ENCODE measurements at places on chromosomes 13 and 19.

DNA sequence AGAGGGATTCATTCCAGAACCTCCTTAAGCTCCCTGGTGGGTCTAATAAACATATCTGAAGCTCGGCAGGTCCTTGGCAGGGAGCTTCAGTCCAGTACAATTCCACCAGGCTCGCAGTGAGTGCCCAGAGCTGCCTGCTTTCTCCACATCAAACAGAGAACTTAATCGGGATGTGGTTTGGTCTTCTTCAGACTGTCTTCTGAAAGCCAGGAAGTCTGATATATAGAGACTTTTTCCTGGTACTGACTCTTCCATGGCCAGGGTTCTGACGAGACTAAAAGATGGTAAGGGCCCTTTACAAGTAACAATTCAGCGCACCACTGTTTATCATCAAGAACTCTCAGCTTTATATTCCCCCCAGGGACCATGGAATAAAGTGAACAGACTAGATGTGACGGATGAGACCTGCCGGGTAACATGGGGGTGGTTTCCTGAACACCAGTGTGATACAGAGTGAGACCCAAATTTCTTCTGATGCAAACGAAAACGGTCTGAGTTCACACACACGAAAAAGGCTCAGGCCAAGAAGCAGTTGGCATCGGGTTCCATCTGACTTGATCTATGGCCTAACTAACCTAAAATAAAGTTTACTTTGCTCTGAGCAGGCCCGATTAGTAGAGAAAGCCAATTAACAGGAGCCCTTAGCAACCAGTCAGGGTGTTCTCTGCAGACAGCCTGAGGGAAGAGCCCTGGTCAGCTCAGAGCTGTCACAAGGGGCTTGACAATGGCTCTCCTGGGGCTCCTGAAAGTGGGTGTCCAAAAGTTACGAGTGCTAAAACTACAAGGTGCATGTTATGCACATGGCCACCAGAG, 29.0 kb downstream of the RANBP3 start:
- DNase-seq: no peak

GRCh38 chr13:77219401-77219800, 107.5 kb downstream of the MYCBP2 start:
- DNase-seq: no peak

- DNase-seq: no peak
Measured at GRCh38 chr13:70960841-70961443, 852.7 kb upstream of the KLHL1 start.

- no peak for DNase-seq
Measured at GRCh38 chr13:59211606-59212005, 952.1 kb downstream of the DIAPH3 start.

GRCh38 chr13:45873491-45874325, 22.2 kb upstream of the SIAH3 start:
- DNase-seq: no peak

GRCh38 chr19:40755248-40755624, 4.2 kb downstream of the SNRPA start:
- DNase-seq: no peak

- DNase-seq: no peak
Measured at GRCh38 chr19:30566681-30567420, 194.7 kb downstream of the ZNF536 start.

DNA sequence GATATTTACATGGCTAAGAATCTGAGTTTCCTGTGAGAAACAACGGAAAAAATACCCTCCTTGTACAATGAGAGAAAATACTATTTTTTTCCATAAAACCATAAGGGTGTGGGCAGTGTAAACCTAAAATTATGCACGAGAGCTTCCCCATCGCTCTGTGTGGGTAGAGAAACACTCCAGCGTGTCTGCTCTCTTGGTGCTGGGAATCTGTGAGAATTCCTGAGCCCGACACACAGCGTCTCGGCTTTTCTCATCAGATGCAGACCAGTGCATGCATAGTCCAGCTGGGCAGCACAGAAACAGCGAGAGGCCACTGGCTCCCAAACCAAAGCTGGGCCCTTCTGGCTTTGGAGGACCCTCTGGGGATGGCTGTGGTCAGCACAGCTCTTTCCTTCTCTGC, 12.0 kb downstream of the PLPP2 start:
- no peak for DNase-seq

GRCh38 chr19:2804156-2805004, 15.3 kb upstream of the ZNF554 start:
- DNase-seq: no peak

GRCh38 chr19:48670699-48671445, 1.9 kb downstream of the NTN5 start:
- no peak for DNase-seq

GRCh38 chr13:32150239-32150638, 118.7 kb downstream of the FRY start:
- DNase-seq: no peak

DNA sequence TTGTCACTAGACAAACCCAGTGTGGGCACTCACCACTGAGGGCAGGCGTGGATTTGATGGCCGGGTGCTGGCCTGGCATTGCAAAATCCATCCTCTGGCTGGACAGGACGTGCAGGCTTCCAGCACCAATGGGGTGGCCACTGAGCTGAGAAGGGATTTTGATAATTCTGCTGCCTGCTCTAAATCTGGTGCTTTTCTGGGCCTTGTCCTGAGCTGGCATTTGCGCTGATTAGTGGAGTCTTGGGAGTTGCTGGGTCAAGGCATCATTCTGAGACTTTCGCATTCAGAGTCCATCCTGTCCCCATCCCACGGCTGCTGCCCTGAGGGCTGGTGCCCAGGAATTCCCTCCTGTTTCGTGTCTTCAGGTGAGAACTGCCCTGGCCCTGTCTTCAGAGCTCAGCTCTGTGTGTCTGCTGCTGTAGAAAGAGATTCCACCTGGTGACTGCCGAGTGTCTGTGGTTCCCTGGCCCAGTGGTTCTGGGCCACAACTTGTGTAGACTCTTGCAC, 65.9 kb upstream of the MCF2L start:
- DNase-seq: no peak

DNA sequence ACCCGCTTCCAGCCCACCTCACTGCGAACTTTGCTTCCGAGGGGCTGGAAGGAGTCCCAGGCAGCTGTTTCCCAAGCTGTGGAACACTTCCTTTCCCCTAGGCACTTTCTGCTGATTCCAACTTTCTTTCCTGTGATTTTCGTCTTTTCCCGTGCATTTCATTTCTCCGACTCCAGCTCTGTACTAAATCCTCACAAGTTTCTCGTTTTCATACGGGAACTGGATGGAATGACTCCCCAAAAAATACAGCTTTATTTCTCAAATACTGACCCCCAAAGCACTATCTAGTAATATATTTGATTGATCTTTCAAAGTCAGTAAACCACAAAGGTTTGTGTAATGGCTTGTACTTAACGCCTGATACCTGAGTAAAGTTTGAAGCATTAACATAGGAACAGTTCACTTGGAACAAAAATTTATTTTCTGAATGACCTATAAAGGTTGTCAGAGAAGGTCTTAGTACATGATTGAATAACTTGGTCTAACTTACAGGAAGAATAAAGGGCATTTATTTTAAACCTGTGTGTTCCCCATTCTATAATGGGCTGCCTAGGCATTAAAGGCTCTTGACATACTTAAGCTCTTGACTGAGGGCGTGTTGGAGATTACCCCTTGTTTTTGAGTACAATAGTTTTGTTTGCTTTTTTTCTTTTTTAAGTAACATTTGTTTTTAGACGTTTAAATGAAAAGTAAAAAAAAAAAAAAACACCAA, 1.3 kb upstream of the PCDH9 start:
- DNase-seq: no peak

- no peak for DNase-seq
Measured at GRCh38 chr19:6020166-6020882, 42.4 kb upstream of the RANBP3 start.

- no peak for DNase-seq
Measured at GRCh38 chr13:21426238-21426637, 32.9 kb downstream of the ZDHHC20 start.

DNA sequence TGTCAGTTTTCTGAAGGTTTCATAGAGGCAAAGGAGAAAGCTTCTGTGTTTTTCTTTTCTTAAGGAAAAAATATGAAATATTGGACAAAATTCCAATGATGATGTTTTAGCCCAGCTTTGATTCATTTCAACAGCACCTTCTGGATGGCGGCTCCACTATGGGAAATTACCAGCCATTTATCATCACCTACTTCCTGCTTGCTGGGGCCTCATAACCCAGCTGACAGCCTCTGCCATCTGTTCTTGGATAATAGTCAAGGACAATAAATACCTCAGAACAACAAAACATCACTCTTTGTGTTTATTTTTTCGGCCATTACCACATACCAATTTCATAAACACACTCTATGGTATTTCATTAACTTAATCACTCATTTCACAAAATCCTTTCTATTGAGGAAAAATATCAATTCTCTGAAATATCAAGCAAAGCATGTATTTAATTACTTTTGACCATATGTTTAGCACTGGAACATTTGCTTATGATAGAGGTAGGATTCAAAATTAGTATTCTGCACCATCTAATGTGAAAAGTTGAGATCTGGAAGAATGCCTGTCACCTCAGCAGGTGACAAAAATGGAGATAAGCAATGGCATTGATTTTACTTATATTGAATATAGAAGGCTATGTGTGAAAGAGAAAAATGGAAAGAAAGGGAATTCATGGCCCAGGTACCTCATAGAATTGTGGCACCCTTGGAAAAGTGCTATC, 629.7 kb downstream of the LIG4 start:
- no peak for DNase-seq

GRCh38 chr13:95535243-95535642, 17.3 kb upstream of the CLDN10 start:
- DNase-seq: no peak

- DNase-seq: no peak
Measured at GRCh38 chr19:4088975-4089374, 22.3 kb upstream of the ZBTB7A start.

DNA sequence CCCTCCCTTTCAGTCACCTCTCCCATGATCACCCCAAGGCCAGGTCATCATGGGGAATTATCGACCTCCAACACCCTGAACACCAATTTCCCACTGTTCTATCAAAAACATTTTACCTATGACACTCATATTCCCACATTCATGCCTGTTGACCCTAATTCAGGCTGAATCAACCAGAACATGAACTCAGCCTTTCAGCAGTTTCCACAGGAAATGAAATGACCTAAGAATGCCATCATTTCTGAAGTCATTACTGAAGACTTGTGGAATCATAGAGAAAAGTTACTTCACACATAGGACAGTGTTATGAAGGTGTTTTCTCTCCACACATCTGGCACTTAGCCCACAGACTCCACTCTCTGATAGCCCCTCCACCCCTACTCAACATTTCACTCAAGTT, 29.9 kb upstream of the FAM124A start:
- no peak for DNase-seq

- no peak for DNase-seq
Measured at GRCh38 chr19:55119053-55119452, 1.6 kb upstream of the PPP1R12C start.

DNA sequence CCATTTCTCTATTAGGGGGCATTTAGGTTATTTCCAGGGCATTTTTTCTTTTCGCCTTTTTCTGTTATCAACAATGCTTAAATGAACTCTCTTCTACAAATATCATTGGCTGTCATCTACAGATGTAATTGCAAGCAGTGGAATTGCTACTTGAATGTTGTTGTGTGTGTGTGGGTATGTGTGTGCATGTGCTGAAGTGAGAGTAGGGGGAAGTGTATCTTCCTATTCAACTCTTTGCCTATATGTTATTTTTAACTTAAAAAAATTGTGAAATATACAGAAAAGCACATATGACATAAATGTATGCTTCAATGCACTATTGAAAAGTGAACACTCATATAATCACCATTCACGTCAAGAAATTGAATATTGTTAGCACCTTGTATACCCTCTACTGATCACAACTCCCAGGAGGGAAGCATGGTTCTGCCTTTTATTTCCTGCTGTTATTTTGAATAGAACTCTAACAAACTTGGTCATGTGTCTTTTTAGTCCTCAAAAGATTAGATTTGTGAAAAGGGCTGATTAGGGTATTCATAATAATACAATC, 24.7 kb downstream of the WDFY2 start:
- no peak for DNase-seq

GRCh38 chr13:20140487-20140886, 20.4 kb downstream of the GJA3 start:
- no peak for DNase-seq

GRCh38 chr19:53849237-53849676, 18.4 kb upstream of the MYADM start:
- DNase-seq: no peak

DNA sequence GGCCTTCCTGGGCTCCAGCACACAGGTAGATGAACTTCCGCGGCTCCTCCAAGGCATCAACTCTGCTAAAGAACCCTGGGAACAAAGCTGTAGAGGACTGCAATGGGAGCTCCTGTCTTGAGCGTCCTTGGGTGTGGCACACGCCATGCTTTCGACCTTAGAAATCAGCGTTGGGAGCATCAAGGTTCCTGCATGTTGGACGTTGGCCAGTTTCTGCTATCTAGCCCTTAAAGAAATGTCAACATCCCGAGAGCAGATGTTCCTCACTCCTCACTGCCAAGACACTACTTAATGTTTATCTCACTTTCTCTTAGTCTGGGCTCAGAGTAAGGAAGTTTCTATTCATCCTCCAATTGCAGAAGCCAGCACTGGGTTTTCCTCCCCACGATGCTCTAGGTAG, 70.6 kb upstream of the MEDAG start:
- no peak for DNase-seq

- peak; percentile 92 for DNase-seq
Measured at GRCh38 chr19:40776932-40777644, 959 bp upstream of the RAB4B start.

DNA sequence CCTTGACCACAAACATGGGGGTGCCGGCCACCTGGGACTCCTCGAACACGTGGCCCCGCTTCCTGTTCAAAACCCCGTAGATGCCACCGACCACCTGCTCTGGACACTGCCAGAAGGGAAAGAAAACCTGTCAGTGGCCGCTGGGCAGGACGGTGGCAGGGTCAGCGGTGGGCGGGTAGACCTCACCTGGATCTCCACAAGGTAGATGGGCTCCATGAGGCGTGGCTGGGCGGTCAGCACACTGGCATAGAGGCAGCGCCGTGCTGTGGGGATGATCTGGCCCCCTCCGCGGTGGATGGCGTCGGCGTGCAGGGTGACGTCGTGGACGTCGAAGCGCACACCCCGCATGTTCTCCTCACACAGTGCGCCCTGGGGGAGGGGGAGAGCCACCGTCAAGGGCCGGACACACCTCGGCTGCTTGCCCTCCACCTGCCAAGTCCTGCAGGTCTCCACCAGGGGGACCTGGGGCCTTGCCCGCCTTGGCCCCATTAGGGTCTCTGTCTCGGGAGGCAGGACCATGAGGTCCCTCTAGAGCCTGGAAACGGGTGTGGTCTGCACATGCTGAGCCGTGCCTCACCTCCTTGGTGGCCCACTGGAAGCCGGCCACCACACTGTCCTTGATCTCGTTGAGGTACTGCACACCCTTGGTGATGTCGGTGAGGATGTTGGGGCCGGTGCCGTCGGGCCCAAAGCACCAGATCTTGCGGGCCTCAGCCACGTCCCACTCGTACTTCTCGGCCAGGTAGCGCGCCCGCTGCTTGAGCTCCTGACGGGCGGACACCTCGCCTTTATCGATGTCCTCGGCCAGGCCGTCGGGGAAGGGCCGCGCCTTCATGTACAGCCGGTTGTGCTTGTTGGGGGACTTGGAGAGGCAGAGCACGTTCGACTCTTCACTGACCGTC, 6.6 kb upstream of the DAPK3 start:
- no peak for DNase-seq
